Iris pigment epithelial cell (primary cell): ENCODE measurements at places on chromosomes 7 and 10.

DNA sequence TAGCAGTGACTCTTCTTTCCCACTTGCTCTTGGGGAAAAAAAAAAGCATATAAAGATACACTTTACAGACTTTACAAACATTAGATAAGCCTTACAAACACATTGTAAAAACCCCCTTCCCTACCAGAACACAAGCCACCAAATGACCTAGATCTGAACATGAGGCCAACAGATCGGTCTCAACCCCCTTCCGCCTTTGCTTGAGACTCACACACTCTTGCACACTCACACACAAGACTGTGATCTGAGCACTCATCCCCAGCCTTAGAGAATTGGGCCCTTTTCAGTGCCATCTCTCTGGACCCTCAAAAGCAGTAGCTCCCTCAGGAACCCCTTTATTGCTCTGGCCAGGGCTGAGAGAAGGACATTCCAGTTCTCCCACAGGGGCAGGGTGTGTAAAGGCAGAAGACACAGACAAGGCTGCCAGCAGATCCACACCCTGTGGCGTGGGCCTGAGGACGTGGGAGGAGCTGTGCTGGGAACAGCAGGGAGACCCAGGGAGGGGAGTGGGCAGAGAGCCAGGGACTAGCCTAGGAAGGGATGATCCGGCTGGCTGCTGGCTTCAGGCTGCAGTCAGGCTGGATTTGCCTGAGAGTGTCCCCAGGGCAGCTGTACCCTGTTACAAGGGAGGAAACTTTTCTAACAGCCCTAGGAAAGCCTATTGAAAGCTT is 206.7 kb downstream of the KIAA1217 start:
- peak; percentile 78 for DNase-seq

GRCh38 chr7:44324204-44324480 is 1.3 kb downstream of the CAMK2B start:
- no peak for DNase-seq

- no peak for DNase-seq
These were observed 409.5 kb downstream of the ADRA2A start for GRCh38 chr10:111486346-111486745.

- peak; percentile 47 for DNase-seq
These were observed 5.3 kb downstream of the GLRX3 start for GRCh38 chr10:130141460-130141859.

DNA sequence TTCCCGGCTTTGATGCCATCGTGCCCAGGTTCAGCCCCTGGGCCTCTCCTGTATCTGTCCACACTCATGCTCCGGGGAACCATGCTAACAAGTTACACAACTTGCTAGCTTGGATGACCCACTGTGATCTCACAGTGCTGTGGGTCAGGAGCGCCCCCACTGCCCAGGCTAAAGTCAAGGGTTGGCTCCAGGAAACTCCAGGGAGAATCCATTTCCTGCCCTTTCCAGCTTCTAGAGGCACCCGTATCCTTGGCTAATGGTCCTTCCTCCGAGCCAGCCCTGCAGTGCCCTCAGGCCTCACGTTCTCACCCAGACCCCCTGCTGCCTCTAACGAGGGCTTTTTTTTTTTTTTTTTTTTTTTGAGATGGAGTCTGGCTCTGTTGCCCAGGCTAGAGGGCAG is 19.5 kb downstream of the AMZ1 start:
- DNase-seq, result no peak

- DNase-seq, result no peak
These were observed 50.9 kb upstream of the ANTXRL start for GRCh38 chr10:46235705-46236545.

GRCh38 chr7:136976504-136977251 is 108.2 kb downstream of the CHRM2 start:
- DNase-seq, result no peak

DNA sequence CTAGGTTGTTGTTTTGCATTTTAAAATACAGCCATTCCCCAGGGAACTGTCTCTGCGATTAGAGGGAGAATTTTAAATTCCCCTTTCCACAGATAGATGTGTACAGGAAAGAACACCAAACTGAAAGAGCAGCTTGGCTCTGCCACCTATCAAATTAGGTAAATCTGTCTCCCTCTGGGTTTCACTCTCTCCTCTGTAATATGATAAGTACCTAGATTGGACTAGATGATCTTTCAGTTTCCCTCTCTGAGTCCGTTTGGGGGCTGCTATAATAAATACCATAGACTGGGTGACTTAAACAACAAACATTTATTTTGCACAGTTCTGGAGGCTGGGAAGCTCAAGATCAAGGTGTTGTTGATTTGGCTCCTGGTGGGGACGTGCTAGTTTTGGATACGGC is 186.0 kb downstream of the KIF20B start:
- no peak for DNase-seq

GRCh38 chr7:21675255-21675654 is 132.4 kb downstream of the DNAH11 start:
- DNase-seq, result peak; percentile 59

GRCh38 chr10:49165821-49166483 is 22.2 kb downstream of the TMEM273 start:
- DNase-seq, result no peak

- DNase-seq, result peak; percentile 43
These were observed 133.6 kb downstream of the ZMIZ1 start for GRCh38 chr10:79202188-79203013.
